ENCODE measurements at places on chromosomes 5 and 9.

DNA sequence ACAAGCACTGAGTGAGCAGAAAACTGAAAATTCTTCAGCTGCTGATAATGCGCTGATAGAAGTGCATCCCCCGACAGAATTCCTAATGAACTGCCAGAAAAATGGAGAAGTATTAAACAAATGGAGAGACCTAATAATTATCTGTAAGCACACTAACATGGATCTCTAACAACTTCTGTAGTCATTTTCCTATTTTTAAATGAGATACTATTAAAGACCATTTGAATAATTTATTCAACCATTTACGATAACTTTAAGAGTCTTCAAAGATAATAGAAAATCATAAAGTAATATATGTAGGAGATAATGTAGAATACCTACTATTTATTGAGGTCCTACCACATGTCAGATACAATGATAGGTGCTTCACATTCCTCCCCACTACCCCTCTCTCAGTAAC is 72.9 kb downstream of the EFNA5 start:
- no peak for DNase-seq

DNA sequence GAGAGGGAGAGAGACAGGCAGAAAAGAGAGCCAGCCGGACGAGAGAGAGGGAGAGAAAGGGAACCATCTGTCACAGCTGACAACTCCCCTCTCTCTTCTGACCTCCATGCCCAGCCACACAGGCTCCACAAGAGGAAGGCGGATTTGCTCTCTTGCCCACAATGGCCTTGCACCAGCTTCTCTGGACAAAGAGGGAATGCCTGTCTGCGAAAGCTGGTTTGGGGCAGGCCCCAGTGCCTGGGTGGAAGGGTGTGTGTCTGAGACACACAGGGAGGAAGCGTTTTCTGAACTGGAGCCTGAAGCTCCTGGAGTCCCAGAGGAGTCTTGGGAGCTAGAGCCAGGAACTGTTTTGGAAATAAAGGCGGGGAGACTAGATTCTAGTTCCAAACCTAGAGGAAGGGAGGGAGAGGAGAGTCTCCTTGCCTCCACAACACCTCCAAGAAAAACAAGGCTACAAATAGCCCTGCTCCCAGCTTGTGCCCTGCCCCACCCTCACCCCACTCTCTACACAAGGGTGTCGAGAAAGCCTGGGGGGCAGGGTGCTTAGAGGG is 12.5 kb downstream of the C1QTNF2 start:
- no peak for DNase-seq

GRCh38 chr5:142287096-142287972 is 37.5 kb downstream of the SPRY4 start:
- DNase-seq = no peak

- no peak for DNase-seq
These were observed 48.4 kb upstream of the SUSD3 start for GRCh38 chr9:93010056-93010455.

- DNase-seq = no peak
These were observed 56.9 kb upstream of the MTMR12 start for GRCh38 chr5:32369542-32370155.

GRCh38 chr9:26112724-26113123 is 434.5 kb upstream of the TUSC1 start:
- peak; percentile 7 for DNase-seq

- DNase-seq = no peak
These were observed 41.8 kb upstream of the KDM4C start for GRCh38 chr9:6715755-6716643.

GRCh38 chr5:8094304-8094703 is 225.4 kb downstream of the MTRR start:
- DNase-seq = no peak

DNA sequence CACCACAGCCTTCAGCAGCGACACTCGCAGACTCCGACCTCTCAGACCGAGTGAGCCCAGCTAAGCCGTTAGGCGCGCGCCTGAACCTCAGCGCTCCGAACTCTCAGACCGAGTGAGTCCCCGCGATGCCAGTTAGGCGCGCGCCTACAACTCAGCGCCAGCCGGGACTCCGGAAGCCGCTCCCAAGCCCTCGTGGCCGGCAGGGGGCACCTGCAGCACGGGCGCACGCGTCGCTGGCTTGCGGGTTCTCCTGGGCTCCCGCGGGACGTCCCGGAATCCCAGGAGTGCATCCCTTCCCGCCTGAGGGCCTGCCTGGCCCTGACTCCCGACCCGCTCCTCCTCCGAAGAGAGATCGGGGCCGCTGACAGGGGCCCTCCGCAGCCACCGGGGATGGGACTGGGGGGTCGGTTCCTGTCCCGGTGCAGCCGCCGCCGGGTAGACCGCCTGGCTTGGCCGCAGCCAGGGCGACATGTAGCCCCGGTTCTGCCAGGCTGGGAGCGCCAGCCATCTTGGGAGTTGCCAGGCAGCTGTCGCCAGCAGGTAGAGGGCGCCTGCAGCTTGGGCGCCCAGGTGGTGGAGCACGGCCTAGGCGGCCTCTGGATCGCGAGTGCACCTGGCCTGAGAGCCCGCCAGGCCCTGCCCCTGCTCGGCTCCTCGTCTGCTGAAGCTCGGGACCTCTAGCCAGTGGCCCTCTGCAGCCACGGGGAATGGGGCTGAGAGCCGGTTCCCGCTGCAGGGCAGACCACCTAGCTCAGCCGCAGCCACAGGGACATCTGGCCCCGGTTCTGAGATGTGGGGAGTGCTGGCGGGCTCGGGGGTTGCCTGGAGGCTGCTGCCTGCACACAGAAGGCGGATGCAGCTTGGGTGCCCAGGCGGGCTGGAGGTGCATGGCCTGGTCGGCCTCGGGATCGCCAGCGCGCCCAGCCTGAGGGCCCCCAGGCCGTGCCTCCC is at the start of gene ANKRD18A:
ANKRD18A (minus strand) TSS at position 114 of the 951 bp plus-strand sequence. CDS start 311 bp downstream, outside the sequence.
- peak; percentile 35 for DNase-seq
